Pancreas (tissue), 10 donors: ENCODE measurements at places on chromosomes 5 and 9.

GRCh38 chr5:2299388-2300220 lies 416.9 kb upstream of the IRX4 start:
- DNase-seq, result no peak

DNA sequence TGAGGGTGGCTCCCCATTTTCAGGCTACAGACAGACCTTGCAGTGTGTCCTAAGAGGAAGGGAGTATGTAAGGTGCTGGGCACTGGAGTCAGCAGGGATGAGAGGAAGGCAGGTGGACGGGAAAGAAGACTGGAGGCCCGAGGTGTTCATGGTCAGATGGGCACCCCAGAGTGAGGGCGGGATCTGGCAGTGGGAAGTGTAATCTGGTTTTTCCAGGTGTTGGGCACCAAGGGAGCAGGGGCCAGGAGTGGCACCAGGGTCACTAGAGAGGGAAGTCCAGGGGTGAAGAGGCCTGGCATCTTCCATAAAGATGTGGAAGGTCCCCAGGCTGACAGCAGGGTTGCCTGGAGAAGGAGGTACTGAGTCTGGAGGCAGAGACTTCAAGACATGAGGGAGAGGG lies 29.7 kb downstream of the PITX1 start:
- DNase-seq, result no peak

DNA sequence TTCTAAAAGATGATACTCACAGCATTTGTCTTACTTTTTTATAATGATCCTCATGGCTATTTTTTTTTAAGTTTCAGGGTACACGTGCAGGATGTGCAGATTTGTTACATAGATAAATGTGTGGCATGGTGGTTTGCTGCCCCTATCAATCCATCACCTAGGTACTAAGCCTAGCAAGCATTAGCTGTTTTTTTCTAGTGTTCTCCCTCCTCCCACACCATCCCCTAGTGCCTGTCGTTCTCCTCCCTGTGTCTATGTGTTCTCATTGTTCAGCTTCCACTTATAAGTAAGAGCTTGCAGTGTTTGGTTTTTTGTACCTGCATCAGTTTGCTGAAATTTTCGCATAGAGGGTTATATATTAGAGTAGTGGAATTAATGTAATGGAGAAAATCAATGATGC lies 189.1 kb upstream of the CDH12 start:
- DNase-seq, result no peak

DNA sequence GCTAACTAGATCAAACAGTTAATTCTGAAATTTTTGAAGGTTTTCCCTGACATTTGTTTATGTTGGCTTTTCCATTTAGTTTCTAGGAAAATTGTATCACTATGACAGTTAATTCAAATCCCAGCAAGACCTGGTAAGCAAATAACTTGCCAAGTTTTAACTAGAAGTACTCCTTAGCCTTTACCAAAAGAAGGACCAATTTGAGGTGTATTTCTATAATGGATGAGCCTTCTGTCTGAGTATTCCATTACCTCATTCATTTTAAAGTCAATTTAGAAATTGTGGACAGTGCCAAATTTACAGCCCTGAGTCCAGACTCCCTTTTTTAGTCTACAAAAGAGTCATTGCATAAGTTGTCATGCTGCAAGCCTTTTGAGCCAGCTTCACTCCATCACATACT lies 687.6 kb downstream of the CETN3 start:
- DNase-seq, result no peak

- no peak for DNase-seq
These were observed 162.2 kb downstream of the GLIS3 start for GRCh38 chr9:4137681-4138099.

GRCh38 chr9:111812337-111812736 lies 17.6 kb upstream of the SHOC1 start:
- no peak for DNase-seq

- DNase-seq, result no peak
These were observed 72.5 kb upstream of the SAP30L start for GRCh38 chr5:154373326-154373725.

- DNase-seq, result no peak
These were observed 43.6 kb upstream of the ZBTB43 start for GRCh38 chr9:126761274-126761673.

GRCh38 chr9:127731938-127732337 lies 3.2 kb downstream of the TOR2A start:
- DNase-seq, result no peak

- DNase-seq, result no peak
These were observed 63.8 kb downstream of the SMIM15 start for GRCh38 chr5:61098251-61098995.

- DNase-seq, result no peak
These were observed 404.6 kb upstream of the C9orf72 start for GRCh38 chr9:27977931-27978330.
